Effector memory CD4-positive, alpha-beta T cell (primary cell): ENCODE measurements at places on chromosomes 13 and 19.

- no peak overlapping the region for H3K4me3 ChIP-seq
- peaks cover 20% of the 10 kb centered on the region for H3K4me1 ChIP-seq
- H3K27ac ChIP-seq: no peak overlapping the region
Observed at GRCh38 chr19:54186934-54187381, 2.4 kb downstream of the MBOAT7 start.

DNA sequence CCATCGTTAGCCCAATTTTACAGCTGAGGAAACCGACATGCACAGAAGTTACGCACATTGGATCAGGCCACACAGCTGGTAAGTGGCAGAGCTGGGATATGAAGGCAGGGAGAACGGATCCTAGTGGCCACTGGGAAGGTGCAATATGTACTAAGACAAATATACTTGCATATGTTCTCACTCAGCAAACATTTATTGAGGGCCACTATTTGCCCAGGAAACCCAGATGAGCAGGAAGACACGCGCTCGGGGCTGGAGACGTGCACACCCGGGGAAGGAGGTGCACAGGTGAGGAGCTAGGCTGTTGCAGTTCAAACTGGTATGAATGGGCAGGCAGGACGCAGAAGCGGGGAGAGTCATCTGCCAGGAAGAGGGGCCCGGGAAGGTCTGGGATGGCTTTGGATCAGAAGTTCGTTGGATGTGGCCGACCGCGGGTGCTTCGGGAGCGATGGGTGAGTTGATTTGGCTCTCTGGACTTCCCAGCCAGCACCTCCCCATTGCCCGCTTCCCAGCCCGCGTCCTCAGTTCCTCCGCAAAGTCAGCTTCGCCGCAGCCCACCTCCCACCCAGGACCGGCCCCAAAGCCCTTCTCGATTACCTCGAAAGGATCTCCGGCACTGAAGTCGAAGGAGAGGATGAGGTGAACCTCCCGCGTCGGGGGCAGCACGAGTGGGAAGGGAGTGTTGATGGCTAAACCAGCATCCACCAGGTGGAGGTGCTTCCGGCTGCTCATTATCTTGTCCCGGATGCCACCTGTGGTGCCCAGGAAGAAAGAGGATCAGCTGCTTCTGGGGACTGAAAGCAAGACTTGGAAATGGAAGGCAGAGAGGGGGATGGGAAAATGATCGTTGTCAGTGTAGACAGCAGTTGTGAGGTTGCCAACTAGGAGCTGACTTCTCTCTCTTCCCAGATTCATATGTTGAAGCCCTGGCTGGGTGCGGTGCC lies 17.8 kb upstream of the CABP5 start:
- H3K4me3 ChIP-seq: no peak overlapping the region
- H3K36me3 ChIP-seq: no peaks in the 10 kb centered on the region
- no peak for DNase-seq
- no peaks in the 10 kb centered on the region for H3K27me3 ChIP-seq
- H3K4me1 ChIP-seq: no peaks in the 10 kb centered on the region

DNA sequence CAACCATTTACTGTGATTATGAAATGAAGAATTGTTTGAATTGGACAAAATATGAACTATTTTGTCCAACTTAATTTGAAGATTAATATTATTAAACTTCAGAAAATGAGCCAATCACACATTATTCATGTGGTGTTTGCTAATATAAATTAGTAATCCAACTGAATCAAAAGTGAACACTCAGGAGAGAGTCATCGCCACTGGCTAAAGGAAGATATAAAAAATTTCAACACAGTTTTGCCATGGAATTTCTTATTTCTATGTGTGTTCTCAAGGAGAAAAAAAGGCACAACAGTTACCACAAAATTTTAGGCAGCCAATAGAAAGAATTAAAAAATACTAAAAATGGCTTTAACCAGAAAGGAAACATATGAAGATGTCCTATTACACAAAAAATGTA lies 2683.8 kb downstream of the PCDH9 start:
- no peak overlapping the region for H3K4me3 ChIP-seq
- H3K27me3 ChIP-seq: no peaks in the 10 kb centered on the region
- no peaks in the 10 kb centered on the region for H3K36me3 ChIP-seq
- no peak for DNase-seq

GRCh38 chr13:51645761-51646670 lies 61.8 kb downstream of the WDFY2 start:
- no peaks in the 10 kb centered on the region for H3K36me3 ChIP-seq
- H3K27me3 ChIP-seq: no peaks in the 10 kb centered on the region
- H3K4me3 ChIP-seq: peak overlapping the region; percentile 24
- DNase-seq: no peak

DNA sequence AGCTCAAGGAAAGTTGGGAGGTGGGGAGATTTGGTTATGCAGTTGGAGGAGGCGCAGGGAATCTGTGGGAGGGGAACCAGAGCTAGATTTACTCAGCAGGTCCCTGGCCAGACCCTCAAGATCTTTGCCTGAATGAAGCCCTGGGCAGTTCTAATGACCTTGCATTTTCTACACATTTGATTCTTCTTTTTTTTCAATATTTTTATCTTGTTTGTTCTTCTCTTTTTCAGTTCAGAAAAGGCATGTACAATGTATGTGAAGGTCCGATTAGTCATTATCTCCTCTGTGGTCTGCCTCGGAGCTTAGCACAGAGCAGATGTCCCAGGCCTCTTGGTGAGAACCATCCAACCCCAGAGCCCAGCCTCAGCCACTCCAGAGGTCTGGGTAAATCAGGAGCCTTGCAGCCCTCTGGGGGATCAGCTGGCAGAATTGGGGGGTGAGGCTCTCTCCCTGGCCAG lies 24.2 kb downstream of the SERP2 start:
- H3K36me3 ChIP-seq: no peaks in the 10 kb centered on the region
- no peaks in the 10 kb centered on the region for H3K4me1 ChIP-seq
- H3K4me3 ChIP-seq: no peak overlapping the region
- no peak for DNase-seq
- H3K27me3 ChIP-seq: no peaks in the 10 kb centered on the region

- no peaks in the 10 kb centered on the region for H3K27me3 ChIP-seq
- H3K27ac ChIP-seq: no peak overlapping the region
- H3K4me1 ChIP-seq: peaks cover 10% of the 10 kb centered on the region
- no peaks in the 10 kb centered on the region for H3K36me3 ChIP-seq
- H3K4me3 ChIP-seq: no peak overlapping the region
Observed at GRCh38 chr19:38429055-38429810, 3.2 kb upstream of the RASGRP4 start.

DNA sequence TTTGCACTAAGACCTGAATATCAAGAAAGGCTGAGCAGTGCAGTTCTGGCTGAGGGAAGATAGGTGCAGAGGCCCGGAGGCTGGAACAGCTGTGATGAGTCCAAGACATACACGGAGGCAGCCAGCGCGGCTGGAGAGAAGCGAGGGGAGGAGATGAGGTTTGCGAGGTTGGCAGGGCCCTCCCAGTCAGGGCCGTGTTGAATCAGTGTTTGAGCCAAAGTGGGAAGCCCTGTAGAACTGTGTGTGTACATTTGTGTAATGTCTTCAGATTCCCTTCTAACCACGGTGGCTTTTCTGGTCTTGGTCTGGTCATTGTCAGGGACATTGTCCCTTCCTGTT lies 34.9 kb downstream of the PAK4 start:
- DNase-seq: no peak
- no peak overlapping the region for H3K27ac ChIP-seq
- no peak overlapping the region for H3K4me3 ChIP-seq
- no peaks in the 10 kb centered on the region for H3K27me3 ChIP-seq
- H3K4me1 ChIP-seq: no peaks in the 10 kb centered on the region
- H3K36me3 ChIP-seq: no peaks in the 10 kb centered on the region

DNA sequence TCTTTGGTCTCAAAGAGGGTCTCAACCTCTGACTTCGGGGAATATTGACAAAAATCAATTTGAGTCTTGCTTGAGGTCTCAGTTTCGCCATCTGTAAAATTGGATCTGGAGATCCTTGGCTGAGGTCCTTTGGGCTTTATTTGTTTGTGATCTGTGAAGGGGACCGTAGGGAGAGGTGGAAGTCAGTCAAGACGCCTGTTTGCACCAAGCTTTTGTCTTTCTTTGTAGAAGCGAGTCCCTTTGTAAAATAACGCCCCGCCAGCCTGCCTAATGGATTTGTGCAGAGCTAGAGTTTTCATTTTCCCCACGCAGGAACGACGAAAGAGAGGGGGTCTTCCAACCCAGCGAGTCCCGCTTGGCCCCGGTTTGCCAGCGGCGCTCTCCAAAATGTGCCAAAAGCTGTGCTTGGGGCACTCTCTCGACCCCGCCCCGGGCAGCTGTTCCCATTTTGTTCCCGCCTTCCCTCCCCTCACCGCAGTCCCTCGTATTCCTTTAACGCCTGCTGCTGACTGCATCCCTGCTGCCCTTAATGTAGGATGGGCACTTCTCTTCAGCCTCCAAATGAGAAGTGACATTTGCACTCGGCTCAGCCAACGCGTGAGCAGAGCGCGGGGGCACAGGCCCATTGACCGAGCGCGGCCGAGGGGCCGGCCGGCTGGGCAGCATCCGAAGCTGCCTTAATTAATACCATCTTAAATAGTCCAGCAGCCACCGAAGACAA lies 13.0 kb downstream of the ZIC5 start:
- H3K27ac ChIP-seq: no peak overlapping the region
- no peak for DNase-seq
- H3K27me3 ChIP-seq: peaks cover 83% of the 10 kb centered on the region

DNA sequence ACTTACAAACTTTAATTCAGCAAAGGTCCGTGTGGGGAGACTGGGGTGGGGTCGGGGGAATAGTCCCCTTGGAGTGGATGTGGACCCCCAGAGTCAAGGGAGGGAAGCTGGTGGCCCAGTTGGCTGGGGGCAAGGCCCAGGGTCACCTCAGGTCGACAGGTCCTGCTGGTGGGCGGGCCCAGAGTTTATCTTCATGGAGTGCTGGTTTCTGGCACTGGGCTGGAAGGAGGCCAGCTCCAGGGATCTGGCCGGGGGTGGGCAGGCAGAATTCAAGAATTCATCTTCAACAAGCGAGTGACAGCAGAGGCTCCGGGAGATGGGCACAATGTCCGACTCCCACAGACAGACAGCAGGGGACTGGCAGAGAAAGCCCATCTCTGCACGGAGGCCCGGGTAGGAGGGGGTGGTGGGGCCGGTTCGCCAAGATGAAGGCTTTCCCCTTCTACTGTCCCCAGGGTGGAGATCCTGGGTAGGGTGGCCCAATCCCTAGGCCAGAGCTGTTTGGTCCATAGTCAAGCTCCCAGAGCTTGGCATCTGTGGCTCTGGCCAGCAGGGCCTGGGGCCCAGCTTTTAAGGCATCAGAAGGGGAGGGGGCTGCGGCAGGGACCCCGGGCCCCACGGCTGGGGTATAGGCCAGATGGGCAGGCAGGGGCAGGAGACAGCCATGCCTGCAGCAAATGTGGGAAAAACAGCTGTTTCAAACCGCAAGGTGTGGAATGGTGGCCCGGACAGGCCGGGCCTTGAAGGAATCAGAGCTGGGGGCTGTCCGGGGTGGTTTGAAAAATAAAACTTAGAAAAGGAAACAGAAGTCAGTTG lies 622 bp upstream of the FDX2 start:
- peak overlapping the region; percentile 89 for H3K4me3 ChIP-seq
- H3K27me3 ChIP-seq: no peaks in the 10 kb centered on the region
- H3K4me1 ChIP-seq: peaks cover 6% of the 10 kb centered on the region
- DNase-seq: no peak
- H3K27ac ChIP-seq: peak overlapping the region; percentile 50
